Tibial nerve (tissue), 4 donors: ENCODE measurements at places on chromosomes 13 and 19.
A peak's percentile ranks its signal among the peaks of the same experiment; 100 is the strongest.

GRCh38 chr13:98182589-98182988 lies 5.5 kb upstream of the RNF113B start:
- no peak for DNase-seq

DNA sequence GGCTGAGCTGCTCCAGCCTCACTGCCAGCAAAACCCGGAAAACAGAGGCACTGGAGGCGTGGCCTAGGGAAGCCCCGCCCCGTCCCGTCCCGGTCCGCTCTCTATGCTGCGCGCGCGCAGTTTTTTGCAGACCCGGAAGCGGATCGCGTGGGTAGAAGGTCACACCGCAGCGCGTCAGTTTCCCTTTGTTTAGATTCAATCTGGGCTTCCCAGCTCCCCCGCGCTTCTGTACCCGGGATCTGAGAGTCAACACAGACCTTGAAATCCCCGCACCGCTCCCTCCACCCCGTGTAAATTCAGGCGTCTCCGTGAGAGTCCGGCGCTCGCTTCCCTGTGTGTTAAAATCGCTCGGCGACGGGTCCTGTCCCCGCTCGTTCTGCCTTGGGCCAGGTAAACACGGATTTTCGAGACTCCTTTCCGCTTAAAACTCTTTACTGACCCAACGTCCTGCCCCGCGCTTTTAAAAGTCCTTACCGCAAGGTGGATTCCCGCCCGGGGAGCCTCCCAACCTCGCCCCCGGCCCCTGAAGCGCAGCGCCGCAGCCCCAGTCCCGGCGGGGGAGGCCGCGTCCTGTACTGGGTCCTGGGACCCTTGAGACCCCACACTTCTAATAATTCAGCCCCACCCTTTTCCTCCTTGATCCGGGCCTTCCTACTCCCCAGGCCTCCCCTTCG lies at the start of gene ZNF610:
Gene ZNF610, plus strand, starts transcription at position 127 of the 674 bp plus-strand sequence. CDS start 12,930 bp downstream, outside the sequence.
- peak; percentile 81 for DNase-seq

- no peak for DNase-seq
Measured at GRCh38 chr13:108315991-108316390, 46.5 kb downstream of the TNFSF13B start.

DNA sequence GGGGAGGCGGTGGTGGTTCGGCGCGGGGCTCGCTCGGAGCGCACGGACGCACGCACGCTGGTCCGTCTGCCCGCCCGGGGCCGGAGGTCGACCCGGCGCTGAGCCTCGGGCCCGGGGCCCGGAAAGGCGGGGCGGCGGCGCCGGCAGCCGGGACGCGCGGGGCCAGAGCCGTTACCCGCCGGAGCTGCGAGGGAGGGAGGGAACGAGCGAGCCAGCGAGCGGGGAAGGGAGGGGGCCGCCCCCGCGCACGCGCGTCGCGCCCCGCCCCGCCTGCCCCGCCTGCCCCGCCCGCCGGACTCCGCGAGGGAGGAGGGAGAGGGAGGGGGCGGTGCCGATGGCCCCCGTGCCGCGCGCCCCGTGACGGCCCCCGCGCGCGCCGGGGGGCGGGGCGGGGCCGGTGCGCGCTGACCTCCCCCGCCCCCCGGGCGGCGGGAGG lies 15.0 kb downstream of the CIC start:
- DNase-seq = peak; percentile 38

- no peak for DNase-seq
Measured at GRCh38 chr13:91768746-91769145, 370.3 kb downstream of the GPC5 start.

GRCh38 chr19:58466089-58466759 lies 656 bp upstream of the ZNF324 start:
- no peak for DNase-seq

DNA sequence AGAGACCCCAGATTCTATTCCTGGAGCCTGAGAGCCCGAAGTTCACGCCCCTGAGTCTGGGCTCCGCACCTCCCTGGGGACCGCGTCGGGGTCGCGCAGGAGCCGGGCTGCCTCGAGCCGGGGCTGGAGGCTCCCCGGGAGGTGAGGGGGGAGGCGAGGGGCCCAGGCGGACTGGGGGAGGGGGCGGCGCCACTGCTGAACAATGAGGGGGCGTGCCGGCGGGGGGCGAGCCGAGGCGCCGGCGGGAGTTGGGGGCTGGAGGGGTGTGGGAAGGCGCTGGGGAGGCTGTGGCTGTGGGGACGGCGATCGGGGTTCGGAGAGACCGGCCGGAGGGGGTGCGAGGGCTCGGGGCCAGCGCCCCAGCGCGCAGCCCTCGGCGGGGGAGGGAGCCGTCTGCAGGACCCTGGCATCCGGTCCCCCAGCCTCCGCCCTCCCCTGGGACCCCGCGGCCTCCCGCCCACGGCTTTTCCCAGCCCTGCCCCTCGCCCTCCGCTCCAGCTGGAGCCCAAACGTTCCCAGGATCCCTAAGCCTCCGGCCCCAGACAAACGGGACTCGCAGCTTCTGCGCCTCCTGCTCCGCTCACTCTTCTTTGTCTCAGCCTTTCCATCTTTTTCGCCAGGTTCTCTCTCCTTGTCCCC lies 922 bp downstream of the PLEKHG2 start:
- no peak for DNase-seq

GRCh38 chr19:45781214-45782161 lies 802 bp downstream of the DMPK start:
- no peak for DNase-seq

DNA sequence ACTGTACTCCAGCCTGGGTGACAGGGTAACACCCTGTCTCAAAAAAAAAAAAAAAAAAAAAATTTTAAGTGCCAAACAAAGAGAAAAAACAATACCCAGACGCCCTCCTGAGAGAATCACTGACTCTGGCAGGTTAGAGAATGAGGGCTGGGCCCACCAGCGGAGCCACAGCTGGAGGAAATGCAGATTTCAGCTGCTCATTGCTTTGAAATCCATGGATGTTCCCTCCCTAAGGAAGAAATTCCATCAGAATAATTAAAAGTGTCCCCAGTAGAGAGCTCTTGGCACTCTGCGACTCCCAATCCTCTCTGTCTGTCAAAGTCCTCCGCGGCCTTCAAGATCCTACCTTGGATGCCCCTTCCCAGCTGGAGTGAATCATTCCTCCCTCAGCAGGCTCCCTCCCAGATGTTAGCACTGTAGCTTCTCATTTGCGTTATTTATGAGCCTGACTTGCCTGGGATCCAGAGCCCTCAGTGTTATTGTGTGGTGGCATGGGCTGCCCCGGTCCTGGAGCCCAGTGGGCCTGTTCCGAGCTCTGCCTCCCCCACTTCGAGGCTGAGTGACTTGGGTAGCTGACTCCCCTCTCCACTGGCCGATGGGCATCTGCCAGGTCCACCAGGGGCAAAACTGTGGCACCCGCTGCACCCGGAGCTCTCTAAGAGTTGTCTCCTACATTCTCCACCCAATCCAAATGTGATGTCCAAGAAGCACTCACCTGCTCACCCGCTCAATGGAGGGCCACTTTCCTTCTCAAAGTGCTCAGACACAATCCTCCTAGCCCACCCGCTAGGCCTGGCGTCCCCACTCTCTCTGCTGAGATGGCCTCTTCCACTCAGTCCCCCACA lies 47.0 kb downstream of the SERP2 start:
- no peak for DNase-seq

- no peak for DNase-seq
Measured at GRCh38 chr19:51181377-51181912, 39.3 kb downstream of the SIGLEC7 start.

GRCh38 chr13:35293579-35294226 lies 182.8 kb downstream of the MAB21L1 start:
- DNase-seq = no peak

DNA sequence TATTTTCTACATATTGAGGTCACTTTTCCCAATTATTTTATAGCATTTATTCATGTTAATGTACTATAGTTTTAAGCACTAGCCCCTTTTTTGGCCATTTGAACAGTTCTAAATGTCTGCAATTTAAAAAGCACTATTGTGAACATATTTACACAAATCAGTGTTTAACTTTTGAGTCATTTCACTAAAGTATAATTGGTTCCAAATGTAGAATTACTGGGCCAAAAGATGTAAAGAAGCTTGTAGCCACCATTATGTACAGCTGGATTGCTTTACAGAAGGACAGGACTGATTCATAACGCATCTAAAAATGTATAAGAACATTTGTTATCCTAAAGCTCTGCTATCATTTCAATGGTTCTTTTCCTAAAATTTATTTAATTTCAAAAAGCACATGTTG lies 16.6 kb upstream of the ATP12A start:
- no peak for DNase-seq

DNA sequence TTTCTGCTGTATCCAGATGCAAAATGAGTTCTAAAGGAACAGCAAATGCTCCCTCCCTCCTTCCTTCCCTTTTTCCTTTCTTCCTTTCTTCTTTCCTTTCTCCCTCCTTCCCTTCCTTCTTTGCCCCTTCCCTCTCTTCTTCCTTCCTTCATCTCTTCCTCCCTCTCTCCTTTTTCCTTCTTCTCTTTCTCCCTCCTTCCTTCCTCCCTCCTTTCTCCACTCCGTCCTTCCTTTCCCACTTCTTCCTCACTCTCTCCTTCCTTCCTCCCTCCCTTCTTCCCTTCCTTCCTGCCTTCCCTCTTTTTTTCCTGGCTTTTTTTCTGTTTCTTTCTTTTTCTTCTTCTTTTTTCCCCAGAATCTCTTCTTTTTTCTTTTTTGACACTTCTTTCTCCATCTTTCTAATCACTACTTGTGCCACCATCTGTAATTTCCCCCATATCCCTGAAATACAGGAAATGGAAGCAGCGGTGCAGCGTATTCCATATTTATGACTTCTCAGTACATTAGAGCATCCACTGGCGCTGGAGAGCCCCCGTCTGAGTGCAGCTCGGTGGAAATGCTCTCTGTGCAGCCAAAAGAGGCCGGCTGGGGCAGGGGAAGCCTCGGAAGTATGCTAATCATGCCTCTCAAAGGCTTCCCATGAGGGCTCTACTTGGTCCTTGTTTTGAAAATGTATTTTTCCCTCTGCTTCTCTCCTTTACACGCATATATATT lies 275.6 kb downstream of the TSHZ3 start:
- DNase-seq = no peak

DNA sequence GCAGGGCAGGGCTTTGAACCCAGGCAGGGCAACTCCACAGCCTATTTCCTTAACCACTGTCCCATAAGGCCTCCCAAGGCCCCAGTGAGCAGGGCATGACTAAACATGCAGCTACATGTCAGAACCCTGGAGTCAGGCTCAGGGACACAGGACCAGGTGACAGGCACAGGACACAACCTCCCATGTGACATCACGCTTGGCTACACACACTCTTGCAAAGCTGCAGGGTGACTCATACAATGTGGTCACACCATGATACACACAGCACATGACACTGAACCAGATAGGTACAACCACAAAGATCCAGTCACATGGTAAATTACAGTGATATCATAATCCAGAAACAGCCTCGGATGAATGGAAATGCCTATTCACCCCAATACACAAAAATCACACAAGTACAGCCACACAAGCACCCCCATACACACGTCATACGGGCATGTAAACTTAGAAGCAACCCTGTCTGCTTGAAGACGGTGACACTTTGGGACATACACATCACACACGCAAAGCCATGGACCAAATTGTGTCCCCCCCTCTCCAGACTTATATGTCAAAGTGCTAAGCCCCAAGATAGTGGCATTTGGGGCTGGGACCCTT lies 14.5 kb downstream of the KLK4 start:
- DNase-seq = no peak

- no peak for DNase-seq
Measured at GRCh38 chr13:65825039-65825438, 1405.1 kb downstream of the PCDH9 start.

GRCh38 chr13:87671753-87672605 lies 808 bp downstream of the SLITRK5 start:
- DNase-seq = no peak

DNA sequence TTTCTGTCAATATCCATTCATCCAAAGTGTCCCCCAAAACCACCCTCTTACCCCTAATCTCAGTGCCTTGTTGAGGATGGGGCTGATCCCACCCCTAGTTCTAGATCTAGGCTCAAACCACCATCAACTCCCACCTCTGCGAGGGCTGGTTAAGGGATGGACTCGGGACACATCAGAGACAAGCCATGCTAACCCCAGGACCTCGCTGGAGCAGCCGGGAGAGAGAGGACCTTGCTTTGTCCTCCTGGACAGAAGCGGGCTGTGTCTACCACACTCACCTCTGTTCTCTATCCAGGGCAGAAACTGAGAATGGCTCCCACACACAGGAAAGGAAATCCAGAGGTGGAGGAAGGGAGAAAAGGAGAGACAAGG lies 90.8 kb upstream of the UQCRFS1 start:
- no peak for DNase-seq

DNA sequence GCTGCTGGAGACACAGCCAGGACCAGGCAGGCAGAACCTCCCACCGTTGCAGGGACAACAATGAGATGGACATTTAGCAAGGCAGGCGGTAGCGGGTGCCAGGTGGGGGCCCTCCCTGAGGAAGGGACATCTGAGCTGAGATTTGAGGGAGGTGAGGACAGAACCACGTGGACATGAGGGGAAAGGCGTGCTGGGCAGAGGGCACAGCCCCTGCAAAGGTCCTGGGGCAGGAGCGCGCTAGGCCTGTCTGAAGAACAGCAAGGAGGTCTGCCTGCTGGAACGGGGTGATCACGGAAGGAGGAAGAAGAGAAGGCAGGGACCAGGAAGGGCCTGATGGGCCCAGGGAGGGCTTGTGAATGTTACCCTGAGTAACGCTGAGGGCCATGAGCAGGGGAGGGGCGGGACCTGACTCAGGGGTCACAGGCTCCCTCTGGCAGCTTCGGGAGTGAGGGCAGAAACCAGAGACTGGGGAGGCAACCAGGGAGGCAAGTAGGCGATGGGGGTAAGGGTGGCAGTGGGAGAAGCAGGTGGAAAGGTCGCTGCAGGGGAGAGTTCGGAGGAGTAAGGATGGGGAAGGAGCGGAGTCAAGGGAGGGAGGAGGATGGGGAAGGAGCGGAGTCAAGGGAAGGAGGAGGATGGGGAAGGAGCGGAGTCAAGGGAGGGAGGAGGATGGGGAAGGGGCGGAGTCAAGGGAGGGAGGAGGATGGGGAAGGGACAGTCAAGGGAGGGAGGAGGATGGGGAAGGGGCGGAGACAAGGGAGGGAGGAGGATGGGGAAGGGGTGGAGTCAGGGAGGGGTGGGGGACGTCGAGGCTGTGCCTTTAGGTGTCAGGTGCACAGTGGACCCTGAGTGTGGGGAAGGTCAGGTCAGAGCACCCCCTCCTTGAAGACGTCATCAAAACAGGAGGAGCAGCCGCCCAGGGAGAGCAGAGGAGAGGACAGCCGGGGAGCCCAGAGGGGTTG lies 15.7 kb upstream of the B3GNT3 start:
- DNase-seq = no peak

DNA sequence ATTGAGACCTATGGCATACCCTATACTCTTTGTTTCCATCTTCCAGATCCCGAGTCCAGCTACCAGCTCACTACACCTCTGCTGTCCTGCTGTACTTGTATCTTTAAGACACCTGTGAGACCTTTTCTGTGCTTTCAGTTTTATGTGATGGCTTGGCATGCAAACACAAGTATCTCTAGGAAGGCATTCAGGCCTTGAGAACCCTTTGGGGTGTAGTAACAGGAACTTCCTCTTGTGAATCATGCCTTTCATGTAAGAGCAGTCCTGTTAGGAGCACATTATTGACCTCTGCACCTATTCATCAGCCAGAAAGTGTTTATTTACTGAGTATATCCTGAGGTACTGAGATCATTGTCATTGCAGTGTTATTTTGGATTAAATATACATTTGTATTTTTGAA lies 87.0 kb upstream of the HTR2A start:
- no peak for DNase-seq
